ENCODE measurements at places on chromosomes 7 and 10.
A peak's percentile ranks its signal among the peaks of the same experiment; 100 is the strongest.

DNA sequence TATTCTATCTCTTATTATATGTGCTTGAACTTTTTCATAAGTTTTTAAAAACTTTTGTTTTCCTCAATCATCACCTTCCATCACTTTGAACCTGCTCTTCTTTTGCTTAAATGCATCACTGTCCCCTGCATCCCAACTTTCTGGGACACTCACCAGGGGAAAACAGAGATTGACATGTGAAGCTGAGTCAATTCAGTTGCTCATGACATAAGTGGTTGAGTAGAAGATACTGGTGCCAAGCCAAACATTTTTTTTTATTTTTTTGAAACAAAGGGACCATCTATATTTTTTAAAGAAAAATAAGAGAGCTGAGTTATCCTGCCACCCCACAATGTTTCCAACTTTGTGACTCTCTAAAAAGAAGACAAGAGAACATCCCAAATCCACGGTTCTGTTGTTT is 61.8 kb upstream of the AHR start:
- no peak for DNase-seq

DNA sequence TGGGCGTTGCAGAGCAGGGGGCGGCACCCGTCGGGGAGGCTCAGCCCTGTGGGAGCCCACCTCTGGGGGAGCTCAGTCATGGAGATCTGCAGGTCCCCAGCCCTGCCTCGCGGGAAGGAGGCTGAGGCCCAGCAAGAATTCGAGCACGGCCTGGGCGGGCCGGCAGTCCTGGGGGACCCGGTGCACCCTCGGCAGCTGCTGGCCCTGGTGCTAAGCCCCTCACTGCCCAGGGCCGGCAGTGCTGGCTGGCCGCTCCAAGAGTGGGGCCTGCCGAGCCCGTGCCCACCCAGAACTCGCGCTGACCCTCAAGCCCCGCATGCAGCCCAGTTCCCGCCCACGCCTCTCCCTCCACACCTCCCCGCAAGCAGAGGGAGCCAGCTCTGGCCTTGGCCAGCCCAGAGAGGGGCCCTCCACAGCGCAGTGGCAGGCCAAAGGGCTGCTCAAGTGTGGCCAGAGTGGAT is 76.2 kb downstream of the TMEM26 start:
- DNase-seq, result no peak

DNA sequence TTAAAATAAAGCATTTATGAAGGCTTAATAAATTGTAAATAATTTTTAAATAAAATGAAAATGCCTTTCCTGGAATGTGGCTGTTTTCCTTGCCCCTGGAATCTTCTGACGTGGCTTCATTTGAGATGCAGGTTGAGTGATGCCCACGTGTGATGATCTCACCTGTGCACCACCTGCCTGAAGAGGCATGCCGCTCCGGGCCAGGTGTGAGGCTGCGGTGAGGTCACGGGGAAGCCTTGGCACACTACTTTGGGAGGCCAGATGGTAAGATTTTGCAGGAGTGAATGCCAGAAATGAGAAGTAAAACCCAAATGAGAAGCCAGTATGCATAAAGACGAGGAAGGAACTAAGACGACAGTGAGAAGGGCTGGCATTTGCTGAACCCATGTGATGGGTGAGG is 36.2 kb downstream of the GOT1 start:
- DNase-seq, result no peak

DNA sequence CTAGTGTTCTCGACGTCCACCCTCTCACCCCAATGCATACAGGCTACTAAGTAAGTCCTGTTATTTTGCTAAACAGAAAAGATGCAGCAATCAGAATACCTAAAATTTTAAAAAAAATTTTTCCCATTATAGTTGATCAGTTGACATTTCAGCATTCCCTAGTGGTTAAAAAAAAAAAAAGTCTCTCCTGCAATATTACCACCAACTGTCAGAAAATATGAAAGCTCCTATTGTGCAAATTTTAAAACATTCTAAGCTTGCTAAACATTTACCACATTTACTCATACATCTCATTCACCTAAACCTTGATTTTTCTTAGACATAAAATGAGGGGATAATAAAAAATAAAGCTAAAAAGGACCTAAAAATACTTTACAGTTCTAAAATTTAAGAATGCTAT is 165.6 kb downstream of the AVL9 start:
- DNase-seq, result no peak

DNA sequence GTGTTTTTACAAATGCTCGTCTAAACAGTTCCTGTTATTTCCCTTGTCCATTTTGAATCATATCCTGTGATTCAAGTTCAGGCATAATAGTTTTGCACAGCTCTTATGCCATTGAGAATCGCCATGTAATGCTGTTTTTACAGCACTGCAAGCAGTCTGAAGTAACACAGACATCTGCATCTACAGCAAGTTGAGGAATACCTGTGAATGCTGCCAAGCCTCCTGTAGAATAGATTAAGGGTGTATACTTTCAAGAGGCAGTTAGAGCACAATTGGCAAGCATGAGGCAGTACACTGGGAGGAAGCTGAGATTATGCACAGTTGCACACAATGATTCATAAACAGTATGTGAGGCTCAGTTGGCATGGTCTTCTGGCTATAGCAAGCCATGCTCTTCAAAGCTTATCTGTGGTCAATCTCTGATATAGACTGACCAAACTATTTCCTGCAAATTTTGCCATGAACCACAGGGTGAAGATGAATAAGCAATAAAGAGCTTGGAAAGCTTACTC is 121.9 kb upstream of the AKR1E2 start:
- peak; percentile 18 for DNase-seq

- DNase-seq, result peak; percentile 8
Observed at GRCh38 chr10:30383356-30383755, 34.3 kb upstream of the MTPAP start.

DNA sequence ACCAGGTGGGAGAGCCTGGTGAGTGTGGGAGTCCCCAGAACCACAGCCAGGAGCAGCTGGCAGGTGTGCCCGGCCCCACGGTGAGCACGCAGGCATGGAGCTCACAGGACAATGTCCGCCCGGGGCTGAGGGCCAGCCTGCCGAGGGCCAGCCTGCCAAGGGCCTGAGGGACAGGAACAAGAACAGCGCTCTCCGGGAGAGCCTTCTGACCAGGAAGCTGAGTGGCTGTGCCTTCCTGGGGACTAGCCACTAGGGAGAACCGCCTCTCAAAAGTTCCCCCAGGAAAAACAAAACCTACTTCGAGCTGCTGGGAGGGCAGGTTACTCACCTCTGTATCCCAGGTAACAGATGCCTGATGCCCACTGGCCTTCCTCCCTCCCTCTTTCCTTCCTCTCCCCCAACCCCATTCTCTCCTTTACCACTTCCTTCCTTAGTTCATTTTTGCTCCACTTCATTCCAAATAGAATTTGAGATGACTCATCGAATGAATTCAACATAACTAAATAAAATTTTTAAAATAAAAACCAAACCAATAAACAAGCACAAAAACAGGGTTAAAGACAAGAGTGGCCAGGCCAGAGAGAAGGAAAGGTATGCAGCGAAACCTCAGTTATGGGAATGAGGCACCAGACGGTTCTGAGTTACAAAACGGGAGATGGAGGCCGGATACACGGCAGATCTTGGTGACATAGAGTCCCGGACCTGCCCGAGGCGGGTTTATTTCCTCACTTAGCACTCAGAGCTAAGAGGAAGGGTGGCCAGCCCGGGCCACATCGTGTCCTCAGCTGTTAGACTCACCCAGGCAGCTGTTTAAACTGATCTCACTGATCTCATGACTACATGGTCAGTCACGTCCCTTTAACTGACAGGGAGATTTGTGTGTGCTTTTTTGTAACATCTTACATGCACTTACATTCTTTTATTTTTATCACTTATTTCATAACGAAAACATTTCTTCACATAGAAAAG is 128.5 kb downstream of the TNS3 start:
- peak; percentile 35 for DNase-seq

GRCh38 chr7:17118412-17118811 is 180.0 kb upstream of the AHR start:
- DNase-seq, result no peak

GRCh38 chr7:85516675-85517074 is 329.8 kb upstream of the SEMA3D start:
- DNase-seq, result no peak

DNA sequence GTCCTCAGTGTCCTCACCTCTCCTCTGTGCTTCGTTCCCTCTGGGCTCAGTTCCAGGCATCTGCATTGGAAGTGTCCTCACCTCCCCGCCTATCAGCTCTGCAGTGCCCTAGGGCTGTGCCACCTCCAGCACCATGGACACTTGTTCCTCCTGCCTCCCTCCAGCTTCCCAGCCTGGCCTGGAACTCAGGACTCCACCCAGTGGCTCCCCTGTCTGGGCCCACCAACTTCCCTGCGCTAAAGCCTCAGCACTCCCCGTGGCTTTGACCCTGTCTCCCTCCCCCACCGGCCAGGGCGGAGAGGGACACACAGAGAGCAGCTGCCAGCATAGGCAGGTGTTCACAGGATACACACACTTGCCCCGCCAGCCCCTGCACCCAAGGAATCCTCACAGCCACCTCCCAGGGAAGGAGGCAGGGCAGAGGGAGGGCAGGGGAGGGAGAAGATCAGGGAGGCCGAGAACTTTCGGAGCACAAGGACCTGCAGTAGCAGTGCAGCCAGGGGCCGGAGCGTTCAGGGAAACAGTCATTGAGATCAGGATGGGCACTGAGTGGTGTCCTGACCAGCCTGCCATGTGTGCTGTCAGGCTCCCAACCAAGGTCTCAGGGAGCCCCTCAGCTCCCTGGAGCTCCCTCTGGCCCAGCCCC is 31.3 kb downstream of the ANXA8 start:
- no peak for DNase-seq

DNA sequence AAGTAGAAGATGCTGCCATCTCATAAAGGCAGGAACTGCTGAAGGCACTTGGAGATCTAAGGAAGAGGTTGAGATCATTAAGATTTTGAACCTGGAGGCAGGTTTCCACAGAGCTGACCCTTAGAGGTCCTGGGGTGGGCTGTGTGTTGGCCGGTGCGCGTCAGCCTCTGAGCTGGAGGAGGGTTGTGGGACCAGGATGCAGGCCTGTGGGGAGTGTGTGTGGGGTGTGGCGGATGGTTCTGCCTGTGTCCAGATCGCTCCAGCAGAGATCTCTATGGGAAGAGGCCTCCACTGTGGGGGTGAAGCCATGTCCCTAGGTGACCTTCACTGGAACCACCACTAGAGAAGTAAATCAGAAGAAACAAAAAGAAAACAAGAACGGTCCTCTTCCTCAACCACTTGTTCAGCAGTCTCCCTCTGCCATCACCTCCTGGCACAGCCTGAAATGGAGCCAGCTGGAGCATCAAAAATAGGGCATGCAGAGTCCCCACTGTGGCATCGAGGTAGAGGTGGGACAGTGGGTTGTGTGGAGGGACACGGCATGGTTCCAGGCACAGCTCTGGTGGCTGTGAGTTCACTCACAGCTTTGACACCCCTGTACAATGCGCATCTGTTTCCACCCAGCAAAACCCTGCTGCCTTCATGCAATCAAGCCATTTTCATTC is 453.8 kb downstream of the TCERG1L start:
- DNase-seq, result no peak

- DNase-seq, result peak; percentile 43
Observed at GRCh38 chr10:51422311-51423120, 276.9 kb downstream of the CSTF2T start.

GRCh38 chr10:123398756-123399155 is 244.6 kb downstream of the BUB3 start:
- no peak for DNase-seq

DNA sequence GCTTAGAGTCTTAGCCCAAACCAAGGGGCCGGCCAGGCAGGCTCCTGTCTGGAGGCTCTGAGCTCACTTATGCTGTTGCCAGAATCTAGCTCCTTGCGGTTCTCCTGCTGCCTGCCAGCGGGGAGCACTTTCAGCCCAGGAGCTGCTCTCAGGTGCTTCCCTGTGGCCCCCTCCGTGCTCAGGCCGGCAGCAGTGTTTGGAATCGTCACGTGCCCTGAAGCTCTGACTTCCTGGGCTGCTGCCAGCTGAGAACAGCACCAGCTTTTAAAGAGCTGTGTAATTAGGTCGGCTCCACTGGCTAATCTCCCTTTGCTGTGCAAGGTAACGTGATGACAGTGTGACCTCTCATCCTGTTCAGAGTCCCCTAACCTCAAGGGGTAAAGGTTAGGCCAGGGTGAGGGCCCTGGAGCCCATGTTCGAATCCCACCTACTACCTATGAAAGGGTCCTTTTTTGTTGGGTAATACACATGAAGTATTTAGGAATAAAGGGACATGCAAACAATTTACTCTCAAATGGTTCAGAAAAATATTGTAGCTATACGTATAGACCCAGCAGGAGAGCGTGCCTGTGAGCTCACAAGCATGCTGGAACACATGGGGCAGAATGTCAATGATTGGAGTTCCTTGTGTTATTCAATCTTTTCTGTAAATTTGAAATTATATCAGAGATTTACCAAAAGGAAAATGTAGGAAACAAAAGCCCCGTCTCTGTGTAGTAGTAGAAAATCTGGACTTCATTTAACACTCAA is 16.6 kb downstream of the ZNF862 start:
- peak; percentile 49 for DNase-seq

DNA sequence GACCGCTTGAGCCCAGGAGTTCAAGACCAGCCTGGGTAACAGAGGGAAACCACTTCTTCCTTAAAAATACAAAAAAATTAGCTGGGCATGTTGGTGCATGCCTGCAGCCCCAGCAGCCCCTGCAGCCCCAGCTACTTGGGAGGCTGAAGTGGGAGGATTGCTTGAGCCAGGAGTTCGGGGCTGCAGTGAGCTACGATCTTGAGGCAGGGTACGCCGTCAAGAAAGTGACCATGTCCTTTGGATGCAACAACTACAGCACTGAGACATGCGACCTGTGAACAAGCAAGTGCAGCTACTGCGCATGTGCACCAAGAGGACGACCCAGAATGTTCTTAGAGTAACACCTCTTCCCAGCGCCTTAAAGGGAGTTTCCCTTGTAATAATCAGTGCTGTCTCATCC is 66.6 kb upstream of the ZNF479 start:
- no peak for DNase-seq

GRCh38 chr10:62130948-62131347 is 137.7 kb downstream of the RTKN2 start:
- no peak for DNase-seq

- DNase-seq, result no peak
Observed at GRCh38 chr7:77697535-77697831, 1.2 kb downstream of the RSBN1L start.

- no peak for DNase-seq
Observed at GRCh38 chr7:8423057-8423456, 10.4 kb upstream of the NXPH1 start.

- no peak for DNase-seq
Observed at GRCh38 chr10:124092250-124092859, 1.0 kb downstream of the CHST15 start.
